CD4-positive, CD25-positive, alpha-beta regulatory T cell (primary cell): ENCODE measurements at places on chromosomes 7 and 10.

GRCh38 chr7:150401424-150401790 is 22.3 kb downstream of the ZNF775 start:
- DNase-seq = no peak

DNA sequence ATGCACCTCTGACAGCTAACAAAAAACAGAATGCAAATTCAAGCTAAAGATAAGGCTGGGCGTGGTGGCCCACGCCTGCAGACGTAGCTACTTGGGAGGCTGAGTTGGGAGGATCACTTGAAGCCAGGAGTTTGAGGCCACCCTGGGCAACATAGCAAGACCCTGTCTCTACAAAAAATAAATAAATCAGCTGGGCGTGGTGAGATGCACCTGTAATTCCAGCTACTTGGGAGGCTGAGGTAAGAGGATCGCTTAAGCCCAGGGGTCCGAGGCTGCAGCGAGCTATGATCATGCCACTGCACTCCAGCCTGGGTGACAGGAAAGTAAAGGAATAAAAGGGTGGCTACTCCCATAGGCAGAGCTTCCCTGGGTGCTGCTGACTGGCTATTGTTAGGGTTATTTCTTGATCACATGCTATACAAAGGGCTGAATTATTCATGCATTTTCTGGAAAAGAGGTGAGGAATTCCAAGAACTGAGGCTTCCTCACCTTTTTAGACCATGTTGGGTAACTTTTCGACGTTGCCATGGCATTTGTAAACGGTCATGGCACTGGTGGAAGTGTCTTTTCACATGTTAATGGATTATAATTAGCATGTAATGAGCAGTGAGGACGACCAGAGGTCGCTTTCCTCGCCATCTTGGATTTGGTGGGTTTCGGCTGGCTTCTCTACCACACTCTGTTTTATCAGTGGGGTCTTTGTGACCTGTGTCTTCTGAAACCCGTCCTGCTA is 6.9 kb upstream of the PSMG3 start:
- DNase-seq = no peak

GRCh38 chr7:74656441-74656836 is 1.1 kb upstream of the GTF2I start:
- DNase-seq = peak; percentile 21

GRCh38 chr7:27947586-27948278 is 207.8 kb downstream of the TAX1BP1 start:
- DNase-seq = no peak

GRCh38 chr7:87715545-87715944 is 87.3 kb downstream of the RUNDC3B start:
- DNase-seq = no peak

GRCh38 chr10:42989481-42989921 is 87.4 kb upstream of the RET start:
- DNase-seq = no peak

DNA sequence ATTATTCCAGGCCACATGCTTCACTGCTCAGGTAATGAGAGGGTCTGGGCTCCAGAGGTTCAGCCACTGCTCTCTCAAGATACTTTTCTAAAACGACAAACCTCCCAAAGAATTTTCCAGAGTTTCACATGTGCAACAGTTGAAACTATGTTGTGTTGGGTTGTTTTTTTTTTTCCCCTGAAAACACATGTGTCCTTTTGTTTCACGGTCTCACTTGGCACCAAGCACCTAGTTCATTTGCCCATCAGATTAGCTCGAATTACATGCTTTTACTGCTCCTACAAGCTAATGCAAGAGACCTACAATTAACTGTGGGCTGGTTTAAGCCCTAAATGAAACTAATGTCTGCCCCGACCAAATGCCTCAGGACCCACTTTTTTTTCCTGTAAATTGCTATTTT is 313.3 kb downstream of the FGFR2 start:
- DNase-seq = no peak

DNA sequence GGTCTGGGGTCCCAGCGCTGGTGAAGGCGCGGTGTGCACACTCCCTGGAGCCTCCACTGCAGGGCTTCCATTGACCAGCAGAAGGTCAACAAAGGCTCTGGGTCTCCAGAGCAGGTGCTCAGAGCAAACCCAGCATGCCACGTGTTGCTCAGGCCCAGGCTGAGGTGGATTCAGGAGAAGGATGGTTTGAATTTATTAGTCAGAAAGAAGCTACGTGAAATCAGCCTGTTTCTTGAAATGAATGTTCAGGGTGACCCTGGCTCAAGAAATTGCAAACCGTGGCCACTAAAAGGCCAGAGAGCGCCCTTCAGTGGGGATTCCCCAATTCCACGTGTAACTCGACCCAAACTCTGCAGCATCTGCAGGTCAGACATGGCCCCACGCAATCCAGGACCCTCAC is 82.7 kb upstream of the PFKP start:
- no peak for DNase-seq
